ENCODE measurements at places on chromosomes 6 and 20.

DNA sequence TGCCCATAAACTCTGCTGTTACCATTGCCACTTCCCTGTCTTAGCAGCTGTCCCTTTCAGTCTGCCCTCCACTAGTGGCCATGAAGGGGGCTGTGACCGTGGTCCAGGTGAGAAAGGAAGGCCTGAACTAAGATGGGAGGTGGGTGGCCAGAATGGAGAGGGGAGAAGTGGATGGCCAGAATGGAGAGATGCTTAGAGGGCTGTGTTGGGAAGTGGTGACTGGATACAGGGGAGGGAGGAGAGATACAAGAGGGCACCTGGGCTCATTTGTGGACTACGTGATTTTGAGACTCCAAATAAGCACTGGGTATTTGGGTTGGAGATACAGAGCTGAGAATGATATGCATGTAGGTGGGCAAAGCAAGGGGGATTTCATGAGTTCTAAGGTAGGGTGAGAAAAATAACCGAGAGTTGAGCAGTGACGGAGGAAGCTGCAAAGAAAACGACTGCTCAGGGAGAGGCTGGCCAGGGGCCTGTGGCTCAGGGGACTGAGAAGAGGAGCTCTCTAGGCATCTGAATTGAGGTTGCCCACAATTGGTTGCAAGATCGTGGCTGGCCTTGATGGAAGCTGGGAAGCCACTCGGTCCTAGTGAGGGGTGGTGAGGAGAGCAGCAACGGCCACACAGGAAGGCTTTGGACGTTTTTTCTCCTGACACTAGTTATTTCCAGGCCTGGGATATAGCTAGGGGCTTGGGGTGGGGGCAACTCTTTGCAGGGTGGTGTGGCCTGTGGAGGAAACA, 36.9 kb downstream of the PANK2 start:
- peaks cover 26% of the 10 kb centered on the region for H3K36me3 ChIP-seq
- peaks cover 46% of the 10 kb centered on the region for H3K4me1 ChIP-seq
- H3K27ac ChIP-seq = no peak overlapping the region
- H3K4me3 ChIP-seq = no peak overlapping the region

- no peaks in the 10 kb centered on the region for H3K27me3 ChIP-seq
- H3K27ac ChIP-seq = no peak overlapping the region
- H3K36me3 ChIP-seq = no peaks in the 10 kb centered on the region
- no peaks in the 10 kb centered on the region for H3K4me1 ChIP-seq
- DNase-seq = no peak
These were observed 5.3 kb downstream of the POPDC3 start for GRCh38 chr6:105174512-105174911.

DNA sequence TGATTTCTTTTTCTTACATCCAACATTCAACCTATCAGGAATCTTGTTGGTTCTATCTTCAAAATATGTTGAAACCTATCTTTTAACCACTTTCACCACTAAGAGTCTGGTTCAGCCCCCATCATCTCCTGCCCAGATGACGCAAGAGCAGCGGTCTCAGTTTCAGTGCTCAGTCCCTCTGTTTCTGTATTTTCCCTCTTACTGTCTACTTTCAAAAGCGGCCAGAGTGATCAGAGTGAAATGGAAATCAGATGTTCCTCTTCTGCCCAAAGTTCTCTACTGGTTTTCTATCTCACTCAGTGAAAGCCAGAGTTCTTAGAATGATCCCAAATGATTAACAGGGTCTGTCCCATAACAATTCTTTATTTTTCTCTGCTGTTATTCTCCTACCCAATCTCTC, 147.9 kb upstream of the PDE7B start:
- H3K27ac ChIP-seq = no peak overlapping the region
- H3K4me1 ChIP-seq = no peaks in the 10 kb centered on the region
- no peak overlapping the region for H3K4me3 ChIP-seq
- no peak for DNase-seq
- no peaks in the 10 kb centered on the region for H3K36me3 ChIP-seq

- no peak overlapping the region for H3K4me3 ChIP-seq
- no peaks in the 10 kb centered on the region for H3K36me3 ChIP-seq
- no peak for DNase-seq
These were observed 212.4 kb downstream of the LY86 start for GRCh38 chr6:6801005-6801335.

GRCh38 chr6:52591832-52592231, 15.0 kb upstream of the TRAM2 start:
- peaks cover 39% of the 10 kb centered on the region for H3K4me1 ChIP-seq
- H3K36me3 ChIP-seq = no peaks in the 10 kb centered on the region
- H3K4me3 ChIP-seq = no peak overlapping the region
- no peak for DNase-seq
- H3K27me3 ChIP-seq = no peaks in the 10 kb centered on the region

DNA sequence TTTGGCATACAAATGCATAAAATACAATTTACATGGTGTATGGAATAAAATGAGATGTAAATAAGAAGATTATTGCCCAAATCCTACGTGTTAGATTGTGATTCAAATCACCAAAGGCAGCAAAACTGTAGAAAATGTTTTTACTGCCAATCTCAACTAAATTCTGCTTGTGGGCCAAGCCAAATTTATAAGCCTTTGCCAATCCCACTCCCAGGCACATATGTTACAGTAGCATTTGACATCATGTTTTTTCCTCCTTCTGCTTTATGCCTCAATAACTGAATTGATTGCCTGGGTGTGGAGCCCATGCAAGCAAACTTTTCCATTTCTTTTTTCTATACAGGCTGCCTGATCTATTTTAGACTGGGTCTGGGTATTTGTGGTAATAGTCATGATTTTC, 36.3 kb upstream of the LRRC1 start:
- H3K36me3 ChIP-seq = no peaks in the 10 kb centered on the region
- no peak overlapping the region for H3K4me3 ChIP-seq
- H3K4me1 ChIP-seq = no peaks in the 10 kb centered on the region
- H3K27ac ChIP-seq = no peak overlapping the region
- DNase-seq = no peak

- peaks cover 6% of the 10 kb centered on the region for H3K4me1 ChIP-seq
- no peak overlapping the region for H3K4me3 ChIP-seq
- H3K27me3 ChIP-seq = no peaks in the 10 kb centered on the region
- no peaks in the 10 kb centered on the region for H3K36me3 ChIP-seq
- H3K27ac ChIP-seq = no peak overlapping the region
These were observed 48.4 kb downstream of the MAFB start for GRCh38 chr20:40640667-40641066.

GRCh38 chr6:118085665-118086064, 178.6 kb downstream of the SLC35F1 start:
- H3K27me3 ChIP-seq = no peaks in the 10 kb centered on the region
- H3K27ac ChIP-seq = no peak overlapping the region
- DNase-seq = no peak
- H3K36me3 ChIP-seq = no peaks in the 10 kb centered on the region

- H3K4me1 ChIP-seq = peaks cover 5% of the 10 kb centered on the region
- no peak overlapping the region for H3K27ac ChIP-seq
- H3K36me3 ChIP-seq = no peaks in the 10 kb centered on the region
- DNase-seq = no peak
These were observed 634.2 kb upstream of the IMPG1 start for GRCh38 chr6:76706631-76707030.

DNA sequence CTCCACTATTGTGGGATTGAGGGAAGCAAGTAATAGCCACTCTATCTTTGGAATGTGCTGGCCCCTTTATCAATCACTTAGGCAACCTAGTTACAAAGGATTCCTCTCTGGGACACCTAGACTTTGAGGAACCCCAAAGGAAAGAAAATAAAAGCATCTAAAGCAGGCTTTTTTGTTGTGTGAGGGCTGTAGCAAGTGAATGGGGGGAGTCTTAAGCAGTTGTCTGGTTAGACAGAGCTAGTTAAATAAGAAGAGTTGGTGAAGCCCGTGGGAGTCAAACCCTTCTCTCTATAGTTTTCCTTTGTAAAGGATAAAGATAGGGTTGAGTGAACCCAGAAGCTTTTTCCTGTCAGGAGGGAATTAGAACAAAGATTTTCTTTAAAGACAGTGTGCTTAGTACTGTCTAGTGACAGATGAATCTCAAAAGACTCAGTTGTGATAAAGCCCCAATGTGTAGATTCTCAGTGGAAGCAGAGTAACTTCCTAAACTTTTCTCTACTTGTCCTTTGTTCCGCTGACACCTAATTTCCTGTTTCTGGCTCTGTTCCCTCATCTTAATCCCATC, 63.3 kb downstream of the HDGFL1 start:
- H3K27ac ChIP-seq = no peak overlapping the region
- no peak overlapping the region for H3K4me3 ChIP-seq
- no peaks in the 10 kb centered on the region for H3K27me3 ChIP-seq

DNA sequence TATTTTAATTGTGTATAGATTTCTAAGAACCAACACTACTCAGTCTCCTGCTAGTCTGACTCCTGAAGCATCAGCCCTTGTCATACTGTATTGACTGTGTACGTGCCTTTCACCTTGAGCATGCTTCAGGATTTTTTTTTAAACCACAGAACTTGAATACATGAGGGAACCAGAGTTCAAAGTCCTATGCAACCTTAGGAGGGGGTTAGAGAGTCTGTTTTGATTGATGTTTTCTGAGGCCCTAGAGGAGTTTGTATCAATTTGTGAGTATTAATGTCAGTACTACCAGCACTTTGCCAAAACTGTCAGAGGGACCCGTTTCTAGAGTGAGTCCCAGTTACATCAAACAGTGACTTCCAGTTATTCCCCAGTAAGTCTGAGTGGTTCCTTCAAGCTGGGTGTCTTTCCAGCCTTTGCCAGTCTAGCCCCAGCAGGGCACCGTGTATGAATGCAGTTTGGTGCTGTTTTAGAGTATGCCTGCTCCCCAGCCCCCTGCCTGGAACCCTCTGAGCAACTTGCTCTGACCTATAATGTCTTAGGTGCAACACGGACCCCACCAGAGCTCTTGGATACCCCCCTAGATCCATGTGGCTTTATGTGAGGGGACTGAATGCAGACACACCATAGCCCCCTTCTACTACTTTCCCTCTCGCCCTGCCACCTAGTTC, 8.5 kb downstream of the TP53INP2 start:
- H3K27ac ChIP-seq = no peak overlapping the region
- no peak for DNase-seq
- H3K36me3 ChIP-seq = peaks cover 6% of the 10 kb centered on the region
- peaks cover 15% of the 10 kb centered on the region for H3K4me1 ChIP-seq
